ENCODE measurements at places on chromosomes 5 and 9.

GRCh38 chr5:76682387-76682786 lies 33.5 kb upstream of the F2R start:
- no peak for DNase-seq

- no peak for DNase-seq
Measured at GRCh38 chr9:133151041-133151440, 12.7 kb downstream of the GBGT1 start.

GRCh38 chr5:97449172-97449571 lies 266.1 kb upstream of the RIOK2 start:
- no peak for DNase-seq

GRCh38 chr9:108156270-108156998 lies 666.9 kb upstream of the KLF4 start:
- DNase-seq, result no peak

GRCh38 chr9:20307621-20308020 lies 314.7 kb downstream of the MLLT3 start:
- DNase-seq, result no peak

DNA sequence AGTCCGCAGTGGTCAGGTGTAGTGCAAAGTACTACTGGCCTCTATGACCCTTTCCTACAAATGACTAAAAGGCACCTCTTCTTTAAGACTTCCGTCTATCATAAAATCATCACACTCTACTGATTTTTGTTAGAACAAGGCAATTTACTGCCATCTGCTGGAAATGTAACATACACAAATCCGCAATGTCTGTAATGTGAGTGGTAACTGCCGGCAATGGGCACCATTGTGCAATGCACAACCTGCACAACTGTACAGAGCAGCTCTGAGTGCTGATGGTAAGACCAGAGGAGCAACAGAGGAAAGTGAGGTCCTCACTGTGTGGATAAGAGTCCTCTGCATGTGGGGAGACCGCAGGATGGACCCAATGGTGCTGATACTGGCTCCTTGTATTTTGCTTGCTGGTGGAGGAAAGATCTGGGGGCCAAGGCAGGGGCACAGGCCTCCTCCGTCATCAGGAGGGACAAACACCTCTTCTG lies 103.7 kb downstream of the ATPSCKMT start:
- DNase-seq, result no peak

- no peak for DNase-seq
Measured at GRCh38 chr5:464843-465590, 22.0 kb downstream of the EXOC3 start.

GRCh38 chr9:119639287-119639955 lies 270.2 kb upstream of the BRINP1 start:
- DNase-seq, result no peak

GRCh38 chr9:682633-683508 lies 158.6 kb upstream of the DMRT1 start:
- no peak for DNase-seq

GRCh38 chr9:121360601-121361374 lies 9.3 kb downstream of the STOM start:
- DNase-seq, result no peak

DNA sequence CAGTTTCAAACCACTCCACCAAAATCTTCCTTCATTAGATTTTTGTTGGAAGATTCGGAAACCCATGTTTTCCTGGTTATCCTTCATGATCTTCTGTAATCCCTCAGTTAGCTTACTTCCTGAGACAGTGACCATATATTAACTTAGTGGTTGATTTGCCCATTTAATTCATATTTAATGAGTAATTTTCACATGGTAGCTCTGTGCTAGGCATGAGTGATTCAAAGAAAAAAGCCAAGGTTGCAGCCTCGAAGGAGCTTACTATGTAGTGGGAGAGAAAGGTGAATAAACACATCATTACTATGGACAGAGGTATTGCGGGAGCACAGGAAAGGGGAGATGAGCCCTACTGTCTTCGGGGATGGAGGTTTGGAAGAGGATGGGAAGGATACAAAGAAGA lies 158.5 kb downstream of the TLE1 start:
- DNase-seq, result no peak
